CD8-positive, alpha-beta memory T cell (primary cell): ENCODE measurements at places on chromosomes 2 and 18. TPM values are rescaled to one million over a fixed set of nuclear protein-coding genes. Genes with fewer than 3 reads are reported as not detected.

The EPC2 gene
- 29.7 TPM for total RNA-seq

DNA sequence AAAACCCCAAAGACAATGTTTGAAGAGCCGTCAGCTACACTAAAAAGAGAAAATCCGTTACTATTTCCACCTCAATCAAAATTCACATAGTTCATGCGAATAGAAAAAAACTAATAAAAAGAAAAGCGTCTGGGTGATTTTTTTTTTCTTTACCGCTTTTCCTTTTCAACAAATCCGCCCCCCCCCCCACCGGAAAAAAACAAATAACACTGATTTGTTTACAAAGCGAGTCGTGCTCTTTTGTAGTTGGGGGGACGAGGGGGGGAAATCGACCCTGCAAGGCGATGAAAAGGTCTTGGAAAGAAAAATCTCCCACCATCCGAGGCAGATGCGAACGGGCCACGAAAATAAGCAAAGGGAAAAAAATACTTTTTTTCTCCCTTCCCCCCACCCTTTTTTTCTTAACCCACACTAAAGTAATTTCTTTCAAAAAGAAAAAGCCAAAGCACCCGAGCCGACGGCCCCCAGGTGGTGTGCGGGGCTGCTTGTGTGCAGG, 638 bp downstream of the ZNF521 start:
- H3K36me3 ChIP-seq, result no peaks in the 10 kb centered on the region
- no peak overlapping the region for H3K27ac ChIP-seq

DNA sequence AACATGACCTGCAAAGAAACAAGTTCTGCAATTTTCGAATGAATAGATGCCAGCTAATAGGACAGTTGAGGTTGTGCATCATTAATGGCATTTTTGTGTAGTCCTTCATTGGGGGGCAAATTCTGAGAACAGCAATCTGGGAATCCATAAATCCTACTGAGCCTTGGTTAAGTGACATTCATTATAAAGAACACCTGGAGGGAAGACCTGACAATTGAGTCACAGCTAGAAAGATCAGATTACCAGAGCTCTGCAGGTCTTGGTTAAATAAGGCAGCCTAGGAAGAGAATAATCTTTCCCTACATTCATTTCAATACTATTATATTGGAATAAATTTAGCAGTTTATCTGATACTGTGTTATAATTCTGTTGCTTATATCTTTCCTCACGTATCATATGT, 14.3 kb downstream of the KCNH7 start:
- H3K27ac ChIP-seq, result no peak overlapping the region
- H3K4me3 ChIP-seq, result no peak overlapping the region
- H3K4me1 ChIP-seq, result no peaks in the 10 kb centered on the region

DNA sequence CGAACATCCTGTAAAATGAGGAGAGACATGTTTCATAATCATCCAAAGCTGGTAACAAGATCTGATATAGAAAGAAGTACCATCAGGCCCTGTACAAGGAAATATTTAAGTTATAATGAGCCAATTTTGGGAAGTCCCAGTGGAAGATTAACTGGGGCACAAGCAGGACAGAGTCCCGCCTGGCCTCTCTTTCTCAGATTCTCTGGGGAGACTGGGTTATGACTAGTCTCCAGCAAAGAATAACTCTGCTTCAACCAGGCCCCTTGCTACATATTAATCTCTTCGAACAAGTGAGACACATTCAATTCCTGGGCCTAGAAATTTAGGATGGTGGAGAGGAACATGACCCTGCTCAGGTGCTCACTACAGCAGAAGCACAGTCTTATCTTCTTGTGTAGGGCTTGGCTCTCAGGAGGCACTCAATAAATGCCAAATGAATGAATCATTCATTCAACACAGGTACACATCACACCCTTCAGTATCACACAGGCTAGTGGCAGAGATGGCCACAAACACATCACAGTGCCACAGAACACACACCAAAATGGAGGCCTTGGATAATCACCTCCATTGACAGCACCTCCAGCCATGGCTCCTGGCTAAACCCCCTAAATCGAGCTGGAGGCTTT, 46.4 kb upstream of the RNF152 start:
- no peaks in the 10 kb centered on the region for H3K27me3 ChIP-seq
- no peak for DNase-seq
- peaks cover 10% of the 10 kb centered on the region for H3K4me1 ChIP-seq
- no peak overlapping the region for H3K27ac ChIP-seq
